ENCODE measurements at places on chromosomes 5 and 9.

GRCh38 chr9:88280816-88281382 lies 107.3 kb upstream of the SPIN1 start:
- no peak for DNase-seq

DNA sequence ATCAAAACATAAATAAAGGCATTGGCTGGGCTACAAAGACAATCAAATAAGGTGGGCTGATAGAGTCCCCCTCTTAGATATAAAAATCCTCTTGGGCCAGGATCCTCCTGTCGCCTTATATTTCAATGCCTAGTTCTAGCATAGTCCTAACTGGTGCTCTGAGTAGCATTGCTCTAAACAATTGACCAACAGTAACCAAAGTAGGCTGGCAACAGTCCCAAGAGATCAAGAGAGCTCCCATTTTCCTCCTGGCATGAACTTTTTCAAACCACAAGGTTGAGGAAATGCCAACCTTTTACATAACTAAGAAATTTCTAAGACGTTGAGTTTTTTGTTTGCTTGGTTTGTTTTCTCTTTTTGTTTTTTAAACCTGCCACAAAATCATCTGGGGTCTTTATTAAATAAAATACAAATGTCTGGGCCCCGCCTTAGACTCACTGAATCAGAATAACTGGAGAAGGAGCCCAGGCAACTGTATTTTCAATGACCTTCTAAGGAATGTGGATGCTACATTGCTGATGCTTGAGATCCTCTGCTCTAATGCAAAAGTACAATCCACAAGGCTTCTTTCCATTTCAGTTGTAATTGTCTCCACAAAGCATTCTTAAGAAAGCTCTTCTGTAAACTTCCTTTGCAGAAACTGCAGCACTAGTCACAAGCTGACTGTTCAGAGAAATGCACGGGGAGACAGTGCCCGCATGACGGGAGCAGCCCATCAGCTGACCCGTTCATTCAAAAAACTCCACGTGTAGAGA lies 2.9 kb downstream of the SLC45A2 start:
- no peak for DNase-seq

DNA sequence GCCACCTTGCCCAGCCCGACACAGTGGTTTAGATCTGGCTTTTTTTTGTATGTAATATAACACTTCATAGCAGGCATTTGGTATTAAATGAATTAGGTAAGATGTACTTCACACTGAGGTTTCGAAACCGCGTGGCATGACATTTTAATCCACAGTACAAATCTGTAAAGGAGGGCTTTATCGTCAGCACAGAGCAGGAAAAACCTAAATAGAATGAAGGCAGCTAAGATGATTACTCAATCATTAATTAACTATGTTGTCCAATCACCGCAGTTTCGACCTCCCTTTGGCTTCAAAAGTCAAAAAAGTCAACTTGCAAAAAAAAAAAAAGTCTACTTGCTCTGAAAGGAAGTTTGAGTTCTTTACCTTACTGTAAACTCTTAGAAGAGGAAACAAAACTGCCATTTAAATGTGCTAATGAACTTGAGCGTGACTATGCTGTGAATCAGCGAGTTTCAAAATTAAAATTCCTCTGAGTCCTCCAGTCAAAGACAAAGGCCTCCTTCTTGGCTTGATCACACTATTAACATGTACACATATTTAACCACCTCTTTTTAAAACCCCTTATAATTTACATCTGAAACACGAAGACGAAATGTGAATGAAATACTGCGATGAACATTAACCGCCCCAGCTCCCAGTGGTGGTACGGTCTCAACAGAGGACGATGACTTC lies 698 bp upstream of the SEC24A start:
- peak; percentile 60 for DNase-seq

- DNase-seq, result no peak
These were observed 29.0 kb upstream of the PAPPA start for GRCh38 chr9:116124472-116125040.

GRCh38 chr5:141747152-141748141 lies 65.4 kb upstream of the ARAP3 start:
- DNase-seq, result no peak

- no peak for DNase-seq
These were observed 3.2 kb upstream of the RAPGEF1 start for GRCh38 chr9:131743096-131743495.

DNA sequence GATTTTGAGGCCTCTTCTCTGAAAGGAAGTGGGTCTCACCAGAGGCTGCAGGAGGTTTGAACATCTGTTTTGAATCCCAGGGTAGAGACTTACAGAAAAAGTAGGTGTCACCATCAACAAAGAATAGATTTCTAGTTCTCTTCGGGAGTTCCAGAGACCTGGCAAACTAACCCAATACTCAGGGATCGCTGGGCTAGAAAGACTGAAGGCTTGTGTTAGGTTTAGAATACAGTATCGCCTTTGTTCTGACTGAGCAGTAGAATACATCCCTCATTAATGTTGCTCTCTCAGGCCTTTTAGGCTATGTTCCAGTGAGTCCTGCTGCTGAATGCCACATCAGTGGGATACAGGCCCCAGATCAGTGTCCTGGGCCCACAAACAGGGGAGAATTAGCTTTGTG lies 27.2 kb downstream of the RUSC2 start:
- no peak for DNase-seq

GRCh38 chr5:53179691-53180090 lies 70.1 kb upstream of the MOCS2 start:
- DNase-seq, result no peak

GRCh38 chr9:38683336-38683735 lies 36.6 kb downstream of the FAM240B start:
- DNase-seq, result no peak

- DNase-seq, result no peak
These were observed 657.2 kb downstream of the TLE1 start for GRCh38 chr9:81032030-81032572.

DNA sequence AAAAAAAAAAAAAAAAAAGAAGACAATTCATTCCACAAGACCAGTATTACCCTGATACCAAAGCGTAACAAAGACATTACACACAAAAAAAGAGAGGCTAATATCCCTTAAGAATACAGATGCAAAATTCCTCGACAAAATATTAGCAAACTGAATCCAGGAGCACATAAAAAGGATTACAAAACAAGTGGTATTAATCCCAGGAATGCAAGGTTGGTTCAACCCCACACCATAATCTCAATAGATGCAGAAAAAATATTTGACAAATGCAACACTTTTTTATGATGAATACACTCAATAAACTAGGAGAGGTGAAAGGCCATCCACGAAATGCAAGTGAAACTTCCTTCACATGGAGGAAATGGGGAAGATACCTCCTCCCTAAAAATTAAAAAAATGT lies 80.1 kb upstream of the TLR4 start:
- no peak for DNase-seq

DNA sequence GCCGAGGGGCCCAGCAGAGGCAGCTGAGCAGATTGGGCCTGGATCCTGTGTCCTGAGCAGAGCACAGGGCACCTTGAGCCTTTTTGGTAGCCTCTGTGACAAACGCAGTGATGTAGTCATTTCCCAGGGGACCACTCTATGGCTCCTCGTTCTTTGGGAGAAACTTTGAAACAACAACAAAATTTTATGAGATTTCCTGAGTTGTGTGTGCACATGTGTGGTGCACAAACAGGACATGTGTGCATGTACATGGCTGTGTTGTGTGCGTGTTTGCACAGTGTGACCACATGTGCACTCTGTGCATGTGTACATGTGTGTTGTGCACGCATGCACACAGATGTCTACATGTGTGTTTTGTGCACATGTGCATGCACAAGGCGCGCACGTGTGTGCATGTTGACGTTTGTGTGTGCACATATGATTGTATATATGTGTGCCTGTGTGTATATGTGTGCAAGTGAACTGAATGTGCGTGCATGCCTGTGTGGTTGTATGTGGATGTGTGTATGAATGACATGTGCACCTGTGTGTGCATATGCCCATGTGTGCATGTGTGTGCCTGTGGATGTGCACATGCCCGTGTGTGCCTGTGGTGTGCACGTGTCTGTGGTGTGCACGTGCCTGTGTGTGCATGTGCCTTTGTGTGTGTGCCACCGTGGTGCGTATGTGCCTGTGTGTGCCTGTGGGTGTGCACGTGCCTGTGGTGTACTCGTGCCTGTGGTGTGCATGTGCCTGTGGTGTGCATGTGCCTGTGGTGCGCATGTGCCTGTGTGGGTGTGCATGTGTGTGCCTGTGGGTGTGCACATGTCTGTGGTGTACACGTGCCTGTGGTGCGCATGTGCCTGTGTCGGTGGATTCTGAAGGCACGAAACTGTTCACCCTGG lies 221.6 kb downstream of the CACNA1B start:
- no peak for DNase-seq

- DNase-seq, result no peak
These were observed 753.2 kb upstream of the RIOK2 start for GRCh38 chr5:97936231-97936630.

- no peak for DNase-seq
These were observed 75.3 kb upstream of the MAST4 start for GRCh38 chr5:66520854-66521253.

- DNase-seq, result no peak
These were observed 97.2 kb downstream of the ROR2 start for GRCh38 chr9:91852801-91853347.

DNA sequence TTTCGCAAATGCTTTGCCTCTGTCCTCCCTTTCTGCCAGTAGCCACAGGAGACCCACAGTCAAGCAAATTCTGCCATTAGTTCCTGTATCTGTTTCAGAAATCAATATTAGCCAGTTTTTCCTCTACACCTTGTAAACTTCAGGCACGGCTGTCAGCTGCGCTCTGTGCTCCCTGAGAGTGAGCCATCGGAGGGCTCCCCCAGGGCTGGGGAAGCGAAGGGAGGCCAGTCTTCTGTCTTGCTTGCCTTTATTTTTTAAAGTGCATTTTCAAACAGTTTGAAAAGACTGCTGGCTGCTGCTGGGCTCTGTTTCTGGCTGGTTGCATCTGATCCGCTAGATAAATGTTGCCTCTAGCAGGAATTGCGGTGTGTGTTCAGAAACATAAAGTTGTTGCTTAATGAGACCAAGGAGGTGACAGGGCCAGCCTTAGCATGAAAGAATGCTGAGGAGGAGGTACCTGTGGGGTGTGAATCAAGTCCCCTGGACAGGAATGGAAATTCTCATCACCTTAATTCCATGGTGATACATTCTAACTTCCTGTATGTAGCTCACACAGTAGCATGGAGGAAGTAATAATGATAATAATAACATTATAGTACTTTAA lies 421.7 kb upstream of the KIF2A start:
- DNase-seq, result no peak

DNA sequence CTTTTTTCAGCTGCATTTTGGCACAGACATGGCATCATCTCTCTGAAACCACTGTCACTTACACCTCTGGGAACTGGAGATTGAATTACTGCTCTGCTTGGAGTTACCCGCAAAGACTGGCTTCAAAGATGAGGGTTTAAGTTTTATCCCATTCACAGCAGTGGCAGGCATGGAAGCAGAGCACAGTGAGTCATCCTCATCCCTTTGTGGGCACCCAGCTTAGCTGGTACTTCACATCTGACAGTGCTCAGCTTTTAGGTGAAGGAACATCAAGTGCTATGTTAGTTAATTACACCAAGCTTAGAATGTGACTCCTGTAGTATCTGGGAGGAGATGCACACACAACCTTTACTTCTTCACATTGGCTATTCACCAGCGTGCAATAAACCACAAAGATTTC lies 24.8 kb upstream of the ALDH1A1 start:
- DNase-seq, result no peak

- no peak for DNase-seq
These were observed 9.3 kb downstream of the CER1 start for GRCh38 chr9:14713187-14713767.

DNA sequence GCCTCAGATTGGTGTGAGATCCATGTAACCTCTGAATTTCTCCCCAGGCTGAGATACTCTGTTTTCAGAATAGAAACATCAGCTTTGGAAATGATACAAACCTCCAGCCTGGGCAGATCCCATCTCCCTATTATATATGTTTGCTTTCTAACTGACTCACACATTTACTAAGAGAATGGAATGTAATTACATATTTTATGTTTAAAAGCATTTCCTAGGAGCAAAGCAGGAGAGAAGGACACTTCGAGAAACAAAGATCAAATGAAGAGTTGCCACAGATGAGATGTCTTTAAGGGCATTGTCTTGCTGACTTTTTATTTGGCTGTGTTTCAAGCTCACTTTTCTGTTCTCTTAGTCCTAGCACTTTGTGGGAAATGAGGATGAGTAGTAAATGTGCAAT lies 96.3 kb downstream of the CDH18 start:
- DNase-seq, result no peak

- DNase-seq, result no peak
These were observed 323.8 kb upstream of the ARRDC3 start for GRCh38 chr5:91706785-91707520.

DNA sequence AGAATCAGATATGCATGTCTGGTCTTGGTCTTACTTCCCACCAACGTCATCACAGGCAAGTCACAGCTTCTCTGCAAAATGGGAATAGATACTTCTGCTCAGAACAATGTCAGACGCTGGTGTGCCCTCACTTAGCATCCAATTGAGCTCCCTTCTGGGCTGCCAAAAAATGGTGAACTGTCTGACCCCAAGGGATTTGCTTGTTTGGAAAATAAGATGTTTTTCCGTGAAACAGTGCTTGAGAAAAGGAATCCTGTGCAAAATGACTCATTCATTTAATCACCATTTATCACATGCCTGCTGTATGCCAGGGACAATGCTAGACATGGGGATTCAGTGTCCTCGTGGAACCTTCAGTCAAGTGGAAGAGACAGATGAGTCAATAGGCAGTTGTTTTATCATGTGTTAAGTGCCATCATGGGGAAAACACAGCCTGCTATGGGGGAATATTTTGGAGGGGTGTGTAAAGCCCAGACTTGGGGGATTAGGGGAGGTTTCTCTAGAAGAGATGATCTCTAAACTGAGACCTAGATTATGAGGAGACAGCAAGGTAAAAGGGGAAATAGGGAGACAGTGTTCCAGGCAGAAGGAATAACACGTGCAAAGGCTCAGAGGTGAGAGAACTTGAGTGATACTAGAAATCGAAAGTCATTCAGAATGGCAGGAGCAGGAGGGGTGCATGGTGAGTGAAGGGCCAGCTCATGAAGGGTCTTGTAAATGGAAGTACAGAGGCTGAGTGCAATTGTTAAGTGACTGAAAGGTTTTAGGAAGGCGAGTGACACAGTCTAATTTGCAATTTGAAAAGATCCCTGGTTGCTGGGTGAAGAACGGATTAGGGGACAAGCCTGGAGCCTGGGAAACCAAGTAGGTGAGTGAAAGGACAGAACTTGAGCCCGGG lies 3.9 kb downstream of the NIPAL4 start:
- no peak for DNase-seq

DNA sequence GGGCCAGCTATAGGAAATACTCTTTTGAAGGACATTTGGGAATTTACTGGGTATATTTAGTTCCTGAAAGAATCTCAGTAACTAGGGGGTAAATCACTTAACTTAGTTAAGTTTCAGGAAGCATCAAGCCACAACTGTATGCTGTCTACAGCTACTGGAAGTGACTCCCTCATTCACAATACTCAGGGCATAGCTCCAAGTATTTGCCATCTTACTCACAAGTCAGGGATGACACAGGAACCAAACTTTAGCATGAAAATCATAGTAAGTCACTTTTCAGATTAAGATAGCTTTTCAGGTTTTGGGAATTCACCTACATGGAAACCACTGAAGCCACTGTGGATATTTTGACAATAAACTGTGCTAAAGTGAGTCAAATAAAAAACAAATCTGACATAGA lies 242.4 kb upstream of the ATP10B start:
- no peak for DNase-seq

- DNase-seq, result no peak
These were observed 290.5 kb downstream of the ANXA1 start for GRCh38 chr9:73441890-73442818.

All from stimulated activated CD4-positive, alpha-beta T cell treated with anti-CD3 and anti-CD28 coated beads, Interleukin-15, amount 100 ng/mL, for 24 hours (primary cell).